ENCODE measurements at places on chromosomes 1 and 21. TPM values are rescaled to one million over a fixed set of nuclear protein-coding genes. Genes with fewer than 3 reads are reported as not detected.

Gene OR2AK2
- total RNA-seq = not detected

Gene APOBEC4
- total RNA-seq = not detected

Gene CNR2
- total RNA-seq = not detected

Gene SLC2A5
- total RNA-seq = not detected

Gene DCDC2B
- total RNA-seq = not detected

Gene AK2
- total RNA-seq = 277 TPM

Gene TMPRSS15
- total RNA-seq = not detected

Gene PCP4
- not detected for total RNA-seq

Gene CFHR2
- not detected for total RNA-seq

Gene CFHR1
- total RNA-seq = not detected

Gene MFAP2
- total RNA-seq = 13.6 TPM

Gene SLC5A9
- total RNA-seq = not detected

Gene DAB1
- total RNA-seq = not detected

Gene TRIM62
- total RNA-seq = 2.7 TPM

Gene OLFML2B
- 0.40 TPM for total RNA-seq

Gene TAS1R1
- not detected for total RNA-seq

Gene CLDN8
- total RNA-seq = not detected

Gene LCE1B
- 0.22 TPM for total RNA-seq

Gene FAM110D
- total RNA-seq = 0.66 TPM

Gene MTARC2
- total RNA-seq = 14.1 TPM

Gene KLF17
- not detected for total RNA-seq

Gene C1orf167
- 0.29 TPM for total RNA-seq

Gene TRNAU1AP
- total RNA-seq = 34.6 TPM

Gene DNASE2B
- not detected for total RNA-seq

Gene PM20D1
- total RNA-seq = not detected

Measured in thoracic aorta endothelial cell (primary cell).